Thoracic aorta (tissue), 2 donors: ENCODE measurements at places on chromosomes 11 and 22.

- no peak for DNase-seq
Measured at GRCh38 chr11:126591966-126592489, 236.5 kb downstream of the ST3GAL4 start.

GRCh38 chr22:36156515-36157419, 3.8 kb downstream of the APOL3 start:
- peak; percentile 80 for DNase-seq

DNA sequence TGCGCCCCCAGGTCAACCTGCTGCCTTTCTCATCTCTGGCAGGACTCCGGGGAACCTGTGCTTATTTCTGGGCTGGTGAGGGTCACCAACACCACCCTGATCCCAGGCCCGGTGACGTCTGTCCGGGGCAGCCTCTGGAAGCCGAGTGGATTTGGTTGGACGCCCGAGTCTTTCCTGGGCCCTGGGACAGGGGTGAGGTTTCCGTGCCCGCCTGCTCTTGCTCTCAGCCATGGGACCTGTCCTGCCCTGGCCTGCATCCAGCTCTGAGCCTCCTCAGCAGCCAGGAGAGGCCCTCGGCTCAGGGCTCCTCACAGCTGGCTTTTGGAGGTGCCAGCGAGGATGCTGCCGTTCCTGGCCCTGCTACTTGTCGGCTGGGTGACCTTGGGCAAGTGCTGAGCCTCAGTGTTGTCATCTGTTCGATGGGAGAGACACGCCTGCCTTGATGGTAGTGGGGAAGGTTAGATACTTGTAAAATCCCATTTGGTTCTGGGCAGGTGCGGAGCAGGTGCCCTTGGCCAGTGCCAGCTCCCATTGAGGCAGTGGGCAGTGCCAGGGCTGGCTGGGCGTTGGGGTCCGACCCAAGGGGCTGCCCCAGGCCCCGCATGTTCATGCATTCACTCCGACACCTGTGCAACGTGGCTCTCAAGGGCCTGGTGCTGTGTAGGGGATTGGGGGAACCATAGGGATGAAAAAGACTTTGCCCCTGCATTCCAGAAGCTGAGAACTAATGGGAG, 58.9 kb upstream of the THY1 start:
- DNase-seq = no peak

- DNase-seq = no peak
Measured at GRCh38 chr11:71178076-71178475, 74.3 kb downstream of the SHANK2 start.

- DNase-seq = no peak
Measured at GRCh38 chr11:86211619-86212018, 32.9 kb upstream of the EED start.

GRCh38 chr11:120929090-120929489, 94.8 kb upstream of the TBCEL start:
- no peak for DNase-seq

GRCh38 chr11:128552783-128553661, 34.3 kb downstream of the ETS1 start:
- no peak for DNase-seq

- no peak for DNase-seq
Measured at GRCh38 chr11:122779047-122779629, 59.2 kb upstream of the CRTAM start.

- no peak for DNase-seq
Measured at GRCh38 chr11:121372671-121373429, 79.3 kb upstream of the SORL1 start.

DNA sequence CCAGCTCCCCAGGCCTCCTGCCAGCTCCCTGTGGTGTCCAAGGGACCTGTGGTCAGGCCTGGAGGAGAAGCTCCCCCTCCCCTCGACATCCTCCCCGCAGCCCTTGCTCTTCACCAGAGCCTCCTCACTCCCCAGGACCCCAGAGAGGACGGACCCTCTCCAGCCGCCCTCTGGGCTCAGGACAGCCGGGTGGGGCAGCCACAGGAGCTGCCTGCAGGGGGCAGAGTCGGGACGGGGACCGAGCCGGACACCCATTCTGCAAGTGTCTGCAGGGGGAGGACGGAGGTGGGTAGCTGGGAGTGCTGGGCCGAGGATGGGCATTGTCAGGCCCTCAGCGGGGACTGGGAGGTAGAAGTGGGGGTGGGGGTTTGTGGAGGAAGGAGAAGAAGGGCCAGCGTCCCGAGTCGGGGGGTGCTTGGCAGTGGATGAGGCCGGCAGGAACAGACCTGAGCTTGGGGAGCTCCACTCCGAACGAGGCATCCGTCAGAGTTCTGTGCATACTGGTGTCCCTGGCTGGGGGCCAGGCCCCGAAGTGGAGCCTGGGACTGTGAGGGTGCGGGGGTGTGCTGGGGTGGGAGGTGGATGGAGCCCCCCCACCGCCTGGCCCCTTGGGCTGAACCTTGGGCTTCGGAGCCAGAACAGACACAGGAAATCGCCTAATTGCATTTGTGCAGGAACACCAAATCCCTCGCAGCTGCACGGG, 15.2 kb downstream of the PRR33 start:
- DNase-seq = no peak

GRCh38 chr11:28636566-28636965, 528.4 kb downstream of the METTL15 start:
- DNase-seq = no peak

- DNase-seq = no peak
Measured at GRCh38 chr22:36768616-36769015, 7.3 kb downstream of the IFT27 start.

DNA sequence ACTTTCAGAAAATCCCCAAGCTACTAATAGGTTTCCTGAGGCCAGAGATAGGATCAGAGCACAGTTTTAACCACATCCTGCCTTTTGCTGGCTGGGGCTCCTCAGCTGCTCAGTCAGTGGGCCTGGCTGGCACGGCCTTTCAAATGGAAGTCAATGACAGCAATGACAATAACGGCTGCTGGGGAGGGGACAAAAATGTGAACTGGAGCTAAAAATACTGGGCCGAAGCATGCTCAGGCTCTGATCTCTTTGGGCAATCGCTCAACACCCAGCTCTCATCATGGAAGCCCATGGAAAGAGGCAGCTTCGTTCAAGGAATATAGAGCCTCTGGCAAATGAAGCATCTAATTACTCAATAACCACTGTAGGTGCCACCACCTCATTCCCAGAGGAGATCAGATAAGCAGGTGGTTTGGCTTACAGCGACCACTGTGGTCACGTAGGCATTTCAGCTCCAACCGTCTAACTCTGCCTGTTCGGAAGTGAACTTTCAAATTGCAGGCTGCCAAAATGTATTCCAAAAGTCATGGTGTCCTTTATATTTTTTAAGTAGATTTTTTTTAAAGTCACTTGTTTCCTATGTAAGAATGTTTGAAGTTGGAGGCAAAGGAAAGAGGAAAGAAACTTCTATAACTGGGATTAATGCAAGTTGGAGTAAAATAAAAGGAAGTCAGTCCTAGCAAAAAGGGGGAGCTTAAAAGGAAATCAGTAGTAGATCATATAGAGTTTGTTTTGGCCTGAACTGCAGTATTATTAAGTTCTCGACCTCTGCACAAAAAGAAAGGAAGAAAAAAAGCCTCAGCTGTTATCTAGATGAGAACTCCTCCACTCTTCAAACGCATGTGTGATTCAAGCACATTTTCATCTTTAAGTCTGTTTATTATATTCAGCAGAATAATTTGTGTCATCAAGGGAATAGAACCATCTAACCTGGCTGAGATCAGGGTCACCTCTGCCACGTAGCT, 14.1 kb downstream of the WT1 start:
- no peak for DNase-seq

- no peak for DNase-seq
Measured at GRCh38 chr22:22593964-22594656, 35.0 kb upstream of the PRAME start.

DNA sequence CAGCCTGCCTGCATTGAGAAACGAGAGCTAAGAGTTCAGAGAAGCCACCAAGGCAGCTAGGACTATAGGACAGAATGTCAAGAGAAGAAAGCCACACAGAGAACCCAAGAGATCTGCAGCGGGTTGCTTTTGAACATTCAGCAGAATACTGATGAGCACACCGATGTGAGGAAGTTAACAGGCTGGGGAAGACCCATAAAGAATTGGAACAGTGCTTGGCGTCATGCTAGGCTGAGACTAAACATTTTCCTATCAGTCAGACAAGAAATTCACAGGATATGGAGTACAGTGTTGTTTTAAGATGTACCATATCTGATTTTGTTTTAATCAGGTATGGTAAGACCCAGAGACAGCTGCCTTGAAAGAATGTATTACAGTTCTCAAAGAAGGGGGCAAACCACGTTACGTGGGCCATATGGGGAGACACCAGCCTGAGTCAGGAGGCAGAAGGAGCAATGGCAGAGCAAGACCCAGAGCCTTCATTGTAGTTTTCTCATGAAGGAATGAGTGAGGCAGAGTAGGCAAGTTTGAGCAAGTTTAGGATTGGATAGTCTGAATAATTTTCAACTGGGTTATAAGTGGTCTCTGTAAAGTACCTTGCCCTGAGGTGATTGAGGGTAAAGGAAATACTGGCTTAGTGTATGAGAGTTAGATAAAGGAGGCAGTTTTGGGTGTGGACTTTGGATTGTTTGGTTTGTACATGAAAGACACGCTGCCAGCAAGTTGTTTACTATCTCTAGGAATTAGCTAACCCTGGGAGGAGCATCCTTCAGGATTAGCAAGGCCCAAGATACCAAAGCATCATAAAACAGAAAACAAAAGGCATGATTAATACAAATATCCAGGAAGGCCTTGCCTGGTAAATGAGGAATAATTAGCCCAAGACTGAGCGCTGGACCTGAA, 14.3 kb downstream of the LRRC75B start:
- no peak for DNase-seq

GRCh38 chr11:33889296-33889695, 2.6 kb downstream of the LMO2 start:
- DNase-seq = no peak

GRCh38 chr22:20523086-20523983, 15.9 kb downstream of the MED15 start:
- no peak for DNase-seq

- DNase-seq = no peak
Measured at GRCh38 chr11:128575961-128576350, 11.4 kb downstream of the ETS1 start.

DNA sequence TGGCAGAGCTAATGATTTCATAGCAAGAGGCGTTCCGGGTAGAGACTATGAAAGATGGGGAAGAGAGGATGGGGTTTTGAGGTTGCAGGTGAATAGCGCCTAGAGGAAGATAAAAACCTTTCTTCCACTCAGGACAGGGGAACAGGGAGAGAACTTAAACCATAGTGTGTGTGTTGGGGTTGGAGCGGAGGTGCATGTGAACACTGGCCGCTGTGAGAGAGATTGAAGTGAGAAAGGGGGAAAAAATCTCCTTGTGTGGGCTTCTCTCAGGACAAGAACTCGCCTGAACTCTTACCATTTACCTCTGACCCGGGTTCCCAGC, 3.4 kb downstream of the BSX start:
- DNase-seq = no peak

DNA sequence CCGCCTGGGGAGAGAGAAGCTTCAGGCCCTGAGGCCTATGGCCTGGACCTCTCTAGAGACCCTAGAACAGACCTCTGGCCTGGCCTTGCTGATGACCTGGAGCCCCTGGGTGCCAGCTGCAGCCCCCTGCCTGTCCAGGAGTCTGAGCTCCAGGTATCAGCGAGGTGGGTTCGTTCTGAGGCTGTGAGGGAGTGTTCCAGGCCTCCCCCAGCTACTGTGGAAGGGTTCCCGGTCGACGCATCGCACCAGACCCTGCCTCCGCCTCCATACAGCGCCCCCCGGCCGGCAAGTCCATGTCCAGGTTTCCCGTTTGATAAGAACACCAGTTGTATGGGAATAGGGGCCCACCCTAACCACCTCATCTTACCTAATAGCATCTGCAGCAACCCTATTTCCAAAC, 111.1 kb downstream of the KCNQ1 start:
- DNase-seq = no peak
